ENCODE measurements at places on chromosomes 11 and 22.

- no peak for DNase-seq
These were observed 44.4 kb upstream of the MYEOV start for GRCh38 chr11:69249311-69250185.

DNA sequence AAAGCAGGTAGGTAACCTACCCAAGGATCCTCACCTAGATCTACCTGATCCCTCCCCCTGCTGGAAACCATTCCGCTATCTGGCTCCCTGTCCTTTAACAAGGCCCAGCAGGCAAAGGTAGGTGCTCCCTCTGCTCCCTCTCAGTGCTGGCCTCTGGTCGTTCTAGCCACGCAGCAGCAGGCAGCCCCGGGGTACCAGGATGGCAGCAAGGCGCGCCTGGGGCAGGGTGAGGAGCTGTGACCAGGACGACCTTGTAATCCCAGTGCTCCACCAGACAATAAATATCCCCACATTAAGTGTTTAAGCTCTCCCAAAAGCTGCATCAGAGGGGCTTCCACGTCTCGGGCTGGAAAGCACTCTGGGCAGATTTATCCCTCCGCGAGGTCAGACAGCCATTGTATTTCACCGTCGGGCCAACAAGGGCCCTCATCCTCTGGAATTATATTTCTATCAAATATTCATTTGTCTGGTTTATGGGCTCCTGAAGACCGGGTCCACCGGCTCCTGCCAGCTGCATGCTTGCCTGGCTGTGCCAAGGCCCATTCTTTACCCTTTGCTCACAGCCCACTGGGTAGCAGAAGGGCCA lies 81.3 kb downstream of the CHST1 start:
- DNase-seq, result no peak

- DNase-seq, result no peak
These were observed 17.9 kb downstream of the IFITM10 start for GRCh38 chr11:1732418-1733008.

- DNase-seq, result no peak
These were observed 11.3 kb downstream of the SHANK2 start for GRCh38 chr11:71240865-71241691.

DNA sequence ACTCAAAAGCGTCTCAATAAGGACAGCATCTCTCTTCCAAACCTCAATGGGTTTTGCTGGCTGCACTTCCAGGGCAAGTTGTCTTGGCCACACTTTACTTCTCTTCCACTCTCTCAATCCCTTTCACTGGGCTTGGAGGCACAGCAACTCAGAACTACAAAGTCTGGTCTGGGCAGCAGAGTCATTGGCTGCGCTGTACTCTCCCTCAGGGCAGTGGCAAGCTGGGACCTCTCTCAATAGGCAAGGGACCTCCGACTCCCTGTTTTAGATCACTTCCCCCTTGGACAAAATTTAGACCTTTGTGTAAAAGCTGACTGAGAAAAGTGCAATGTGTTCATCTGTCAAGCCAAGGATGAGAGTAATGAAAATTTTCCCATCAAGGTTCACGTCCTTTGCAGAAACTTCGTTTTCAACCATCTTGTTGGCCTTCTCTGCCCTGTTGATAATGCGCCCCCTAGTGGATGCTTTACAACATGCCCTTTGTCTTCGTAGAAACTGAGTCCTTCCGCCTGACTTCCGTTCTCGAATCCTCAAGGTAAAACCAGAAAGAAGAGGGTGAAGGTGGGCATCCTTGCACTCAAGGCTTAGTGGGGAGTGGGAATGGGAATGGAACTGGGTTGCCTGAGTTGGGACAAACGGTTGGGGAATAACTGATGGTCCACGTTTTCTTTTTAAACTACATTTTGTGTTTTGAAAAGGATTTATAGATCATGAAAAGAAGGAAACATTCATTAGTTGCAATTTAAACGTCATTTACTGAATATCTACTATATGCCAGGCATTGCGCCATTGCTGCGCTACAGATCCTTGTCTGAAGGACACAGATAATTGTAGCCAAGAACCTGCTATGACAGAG lies 99.1 kb downstream of the CD44 start:
- peak; percentile 39 for DNase-seq

DNA sequence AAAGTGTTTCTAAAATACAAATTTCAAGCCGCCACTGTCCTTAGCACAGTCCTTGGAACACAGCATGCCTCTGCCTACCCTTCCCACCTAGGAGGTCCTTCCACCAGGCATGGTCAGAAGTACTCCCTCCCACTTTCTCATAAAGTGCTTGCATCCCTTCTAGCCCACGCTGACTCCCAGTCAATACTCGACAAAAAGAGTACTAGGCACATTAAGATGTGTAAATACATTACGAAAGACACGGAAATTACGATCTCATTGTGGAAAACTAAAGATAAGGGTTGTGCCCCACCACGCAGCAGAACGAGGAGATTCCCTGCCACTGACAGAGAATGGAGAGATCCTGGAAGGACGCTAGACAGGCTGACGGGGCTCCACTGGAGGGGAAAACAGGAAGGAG lies 13.5 kb downstream of the CHKA start:
- DNase-seq, result no peak

GRCh38 chr22:44473580-44473979 lies 24.5 kb downstream of the RTL6 start:
- no peak for DNase-seq

- DNase-seq, result no peak
These were observed 200.2 kb downstream of the PGR start for GRCh38 chr11:100929377-100929776.

DNA sequence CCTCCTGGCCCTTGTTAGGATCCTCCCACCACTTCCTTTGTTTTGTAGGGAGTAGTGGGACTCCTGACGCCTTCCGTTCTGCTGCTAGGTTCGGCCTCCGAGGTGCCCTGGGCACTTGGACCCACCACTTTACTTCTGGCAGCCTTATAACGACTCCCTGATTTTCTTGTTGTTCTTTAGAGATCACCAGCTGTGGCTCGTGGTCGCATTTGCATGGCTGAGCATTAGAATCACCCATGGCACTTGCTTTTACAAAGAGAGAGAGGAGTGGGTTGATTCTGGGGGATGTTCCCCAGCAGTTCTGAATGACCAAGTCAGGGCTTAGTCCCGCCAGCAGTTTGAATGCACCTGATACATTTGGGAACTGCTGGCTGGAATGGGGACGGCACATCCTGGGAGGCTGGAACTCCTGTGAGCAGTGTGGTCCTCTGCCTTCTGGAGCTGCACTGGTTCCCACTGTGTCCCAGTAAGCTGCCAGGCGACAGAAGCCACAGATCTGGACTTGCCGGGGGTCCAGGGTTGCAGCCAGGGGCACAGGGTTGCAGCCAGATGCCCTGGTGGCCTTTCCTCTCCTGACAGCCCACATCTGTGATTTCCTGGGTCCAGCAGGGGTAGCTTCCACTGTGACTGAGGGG lies 4.1 kb downstream of the TUB start:
- DNase-seq, result no peak

DNA sequence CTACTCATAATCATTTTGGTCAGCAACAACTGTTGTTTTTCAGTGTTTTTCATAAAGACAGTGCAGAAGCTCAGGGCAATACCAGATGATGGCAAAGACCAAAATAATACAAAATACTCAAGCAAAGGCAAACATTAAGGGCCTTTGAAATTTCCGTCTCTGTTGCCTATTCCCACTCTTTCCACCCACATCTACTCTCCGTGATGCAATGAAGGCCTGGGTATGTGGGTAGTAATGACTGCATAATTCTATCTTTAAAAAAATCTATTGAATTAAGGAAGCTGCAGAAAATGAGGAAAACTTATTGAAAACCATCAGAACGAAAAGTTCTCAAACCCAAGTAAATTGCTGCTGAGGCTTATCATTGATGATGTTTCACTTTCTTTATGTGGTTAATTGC lies 203.3 kb downstream of the MAML2 start:
- DNase-seq, result no peak

GRCh38 chr11:35419184-35419829 lies at the start of gene SLC1A2:
SLC1A2 (minus strand) TSS chr11:35419558; CDS start chr11:35418966, 592 bp downstream.
- DNase-seq, result peak; percentile 83

DNA sequence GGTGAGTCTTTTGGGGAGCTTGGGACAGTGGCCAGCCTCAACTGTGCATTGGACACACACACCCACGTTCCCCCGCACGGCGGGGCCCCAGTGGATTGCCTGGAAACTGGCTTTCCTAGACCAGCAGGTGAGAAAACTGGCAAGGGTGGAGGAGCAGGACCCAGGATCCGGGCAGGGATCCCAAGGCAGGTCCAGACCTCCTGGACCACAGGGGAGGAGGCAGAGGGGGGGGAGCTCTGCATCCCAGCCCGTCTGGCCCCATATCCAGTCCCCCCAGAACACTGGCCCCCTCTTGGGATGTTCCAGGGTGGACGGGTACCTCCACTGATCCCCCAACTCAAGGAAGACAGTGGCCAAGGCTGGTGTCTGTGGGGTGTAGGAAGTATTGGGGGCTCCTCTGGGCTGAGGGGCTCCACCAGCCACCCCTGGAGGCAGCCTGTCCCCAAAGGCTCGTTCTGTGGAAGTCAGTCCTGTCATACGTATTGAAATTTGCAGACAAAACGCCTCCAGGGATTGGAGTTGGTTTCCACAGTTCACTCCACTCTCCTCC lies 89.3 kb upstream of the LINC01488 start:
- DNase-seq, result no peak

GRCh38 chr11:60127311-60127811 lies 38.9 kb downstream of the MS4A2 start:
- DNase-seq, result no peak

DNA sequence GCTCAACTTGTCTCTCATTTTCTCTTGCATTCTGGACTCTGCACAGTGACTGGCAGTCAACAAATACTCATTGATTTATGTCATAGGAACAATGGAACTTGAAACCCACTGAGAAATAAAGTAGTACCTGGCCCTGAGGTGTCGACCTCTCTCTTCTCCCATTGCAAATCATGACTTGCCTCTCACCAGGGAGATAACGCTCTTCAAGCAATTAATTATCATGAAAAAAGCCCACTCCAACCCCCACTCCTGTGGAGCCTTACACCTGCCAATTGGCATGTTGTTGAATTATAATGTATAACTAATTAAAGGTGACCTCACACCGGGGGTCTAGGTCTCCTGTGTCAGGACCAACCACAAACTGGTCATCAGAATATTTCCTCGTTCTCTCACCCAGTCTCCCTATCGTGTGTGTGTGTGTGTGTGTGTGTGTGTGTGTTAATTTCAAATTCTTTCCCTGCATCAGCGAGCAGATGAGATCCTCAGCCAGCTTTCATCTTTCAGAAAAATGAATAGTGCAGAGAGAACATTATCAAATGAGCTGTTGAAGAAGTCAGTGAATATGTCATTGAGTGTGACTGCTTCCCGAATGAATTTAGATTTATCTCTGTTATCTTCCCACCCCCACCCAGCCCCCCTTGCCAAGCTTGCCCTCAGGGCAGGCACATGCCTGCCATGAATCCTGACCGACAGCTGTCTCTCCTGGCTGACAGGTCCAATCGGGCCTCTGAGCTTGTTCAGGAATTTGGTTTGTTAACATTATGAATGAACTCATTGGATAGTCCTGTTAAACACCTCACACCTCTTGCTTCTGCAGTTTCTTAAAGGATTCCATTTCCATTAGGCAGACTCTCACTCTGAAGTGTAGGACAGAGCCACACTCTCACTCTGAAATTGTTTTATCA lies 357.4 kb downstream of the INSC start:
- peak; percentile 42 for DNase-seq

GRCh38 chr22:47995718-47996117 lies 1233.3 kb downstream of the TBC1D22A start:
- DNase-seq, result no peak

GRCh38 chr11:133579165-133580031 lies 47.1 kb upstream of the OPCML start:
- DNase-seq, result no peak

DNA sequence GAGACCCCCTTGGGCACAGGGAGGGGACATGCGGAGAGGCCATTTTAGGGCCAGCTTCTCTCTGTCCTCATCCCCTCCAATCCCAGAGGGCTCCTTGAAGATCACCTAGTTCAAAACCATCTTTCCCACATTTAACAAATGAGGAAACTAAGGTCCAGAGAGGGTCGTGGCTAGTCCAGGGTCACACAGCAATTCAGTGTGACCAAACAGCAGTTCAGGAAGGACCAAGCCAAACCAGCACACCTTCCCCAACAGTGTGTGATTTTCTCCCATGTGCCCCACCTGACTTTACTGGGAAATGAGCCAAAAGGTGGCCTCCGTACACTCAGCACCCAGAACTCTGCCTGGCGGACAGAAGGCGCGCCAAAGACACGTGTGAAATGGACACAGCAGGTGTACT lies 51.3 kb downstream of the CACNA1I start:
- no peak for DNase-seq

GRCh38 chr11:45321031-45321595 lies 35.0 kb upstream of the SYT13 start:
- no peak for DNase-seq

DNA sequence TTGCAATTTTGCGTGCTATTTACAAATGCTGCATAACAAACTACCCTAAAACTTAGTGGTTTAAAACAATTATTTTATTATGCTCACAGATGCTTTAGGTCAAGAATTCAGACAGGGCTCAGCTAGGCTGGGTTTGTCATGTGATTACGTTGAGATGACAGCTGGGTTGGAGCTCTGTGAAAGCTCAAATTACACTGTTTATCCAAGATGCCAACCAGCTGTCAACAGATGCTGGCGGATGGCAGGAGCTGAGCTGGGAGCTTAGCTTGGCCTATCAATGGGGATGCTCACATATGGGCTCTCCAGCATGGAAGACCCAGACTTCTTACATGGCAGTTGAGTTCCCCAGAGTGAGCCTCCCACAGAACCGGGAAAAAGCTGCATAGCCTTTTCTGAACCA lies 62.7 kb downstream of the STK33 start:
- peak; percentile 77 for DNase-seq

GRCh38 chr11:108551651-108552462 lies 41.7 kb downstream of the EXPH5 start:
- no peak for DNase-seq

- DNase-seq, result no peak
These were observed 36.8 kb upstream of the TP53I11 start for GRCh38 chr11:44987506-44987905.

GRCh38 chr11:115132436-115133228 lies 371.6 kb downstream of the CADM1 start:
- DNase-seq, result no peak

- DNase-seq, result peak; percentile 36
These were observed 364.2 kb downstream of the TENM4 start for GRCh38 chr11:79076526-79077115.

GRCh38 chr22:20750461-20751184 lies 23.3 kb upstream of the SERPIND1 start:
- no peak for DNase-seq

GRCh38 chr22:21073023-21073422 lies 27.3 kb downstream of the LRRC74B start:
- DNase-seq, result no peak

DNA sequence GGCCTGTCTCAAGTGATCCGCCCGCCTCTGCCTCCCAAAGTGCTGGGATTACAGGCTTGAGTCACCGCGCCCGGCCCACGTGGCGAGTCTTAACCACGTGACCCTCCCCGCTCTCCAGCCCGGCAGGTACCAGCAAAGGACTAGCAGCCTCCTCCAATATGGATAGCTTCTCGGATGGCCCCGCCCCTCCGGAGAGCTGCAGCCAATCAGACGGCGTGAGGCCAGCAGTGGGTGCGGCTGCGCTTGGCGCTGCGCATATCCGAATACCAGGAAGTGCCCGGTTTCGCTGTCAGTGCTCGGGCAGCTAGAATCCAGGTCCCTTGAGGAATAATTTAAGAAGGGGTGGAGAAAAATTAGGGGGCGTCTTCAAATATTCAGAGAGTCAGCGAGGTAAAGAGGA lies 14.7 kb upstream of the PISD start:
- peak; percentile 92 for DNase-seq

Data from COR-L47 (cell line).